Cardiac muscle cell (in vitro differentiated cells and primary cell): ENCODE measurements at places on chromosomes 7 and 10. TPM values are rescaled to one million over a fixed set of nuclear protein-coding genes. Genes with fewer than 3 reads are reported as not detected.
A peak's percentile ranks its signal among the peaks of the same experiment; 100 is the strongest.

- H3K36me3 ChIP-seq: no peaks in the 10 kb centered on the region
- no peak overlapping the region for H3K27ac ChIP-seq
- DNase-seq: no peak
- H3K4me3 ChIP-seq: no peak overlapping the region
Observed at GRCh38 chr7:12747687-12748306, 60.4 kb downstream of the ARL4A start.

The COL17A1 gene
- not detected in 2 replicates for total RNA-seq

GRCh38 chr7:48398191-48398590 is 226.9 kb downstream of the ABCA13 start:
- no peak for DNase-seq
- H3K27ac ChIP-seq: no peak overlapping the region
- no peaks in the 10 kb centered on the region for H3K36me3 ChIP-seq
- H3K27me3 ChIP-seq: no peaks in the 10 kb centered on the region
- H3K4me3 ChIP-seq: no peak overlapping the region
- no peaks in the 10 kb centered on the region for H3K4me1 ChIP-seq

The PRF1 gene
- total RNA-seq: 0.07 TPM in 1 of 2 replicates, not detected in the other

- H3K27ac ChIP-seq: no peak overlapping the region
- no peaks in the 10 kb centered on the region for H3K36me3 ChIP-seq
- H3K4me1 ChIP-seq: peaks cover 21% of the 10 kb centered on the region
- DNase-seq: peak; percentile 44
- H3K27me3 ChIP-seq: no peaks in the 10 kb centered on the region
Observed at GRCh38 chr10:4307910-4308309, 518.1 kb upstream of the AKR1E2 start.

GRCh38 chr10:80893256-80893655 is 355.6 kb downstream of the SH2D4B start:
- peaks cover 3% of the 10 kb centered on the region for H3K27me3 ChIP-seq
- no peaks in the 10 kb centered on the region for H3K36me3 ChIP-seq
- DNase-seq: no peak
- no peak overlapping the region for H3K4me3 ChIP-seq

- H3K4me3 ChIP-seq: no peak overlapping the region
- H3K27me3 ChIP-seq: no peaks in the 10 kb centered on the region
- no peak overlapping the region for H3K27ac ChIP-seq
- no peaks in the 10 kb centered on the region for H3K4me1 ChIP-seq
Observed at GRCh38 chr10:84762754-84763394, 434.5 kb downstream of the CCSER2 start.

The ATG9B gene
- 7.1 and 8.4 TPM in 2 replicates for total RNA-seq

GRCh38 chr10:17831896-17832295 is 22.7 kb downstream of the MRC1 start:
- H3K4me3 ChIP-seq: no peak overlapping the region
- peaks cover 15% of the 10 kb centered on the region for H3K4me1 ChIP-seq
- H3K27me3 ChIP-seq: no peaks in the 10 kb centered on the region
- no peak overlapping the region for H3K27ac ChIP-seq
- no peak for DNase-seq

The PBLD gene
- total RNA-seq: 4.5 and 4.6 TPM in 2 replicates

The CCDC126 gene
- total RNA-seq: 3.9 and 7.6 TPM in 2 replicates

The SPAM1 gene
- not detected in 2 replicates for total RNA-seq

- H3K4me3 ChIP-seq: no peak overlapping the region
- H3K27ac ChIP-seq: no peak overlapping the region
- H3K4me1 ChIP-seq: no peaks in the 10 kb centered on the region
- DNase-seq: no peak
- no peaks in the 10 kb centered on the region for H3K36me3 ChIP-seq
- peaks cover 32% of the 10 kb centered on the region for H3K27me3 ChIP-seq
Observed at GRCh38 chr10:79984851-79985250, 35.9 kb upstream of the SFTPD start.

The MRLN gene
- not detected in 2 replicates for total RNA-seq

The ANKRD30A gene
- not detected in 2 replicates for total RNA-seq

- no peak overlapping the region for H3K4me3 ChIP-seq
- H3K27me3 ChIP-seq: no peaks in the 10 kb centered on the region
- H3K36me3 ChIP-seq: no peaks in the 10 kb centered on the region
- H3K4me1 ChIP-seq: no peaks in the 10 kb centered on the region
Observed at GRCh38 chr7:37047260-37047659, 323.0 kb upstream of the AOAH start.

The THNSL1 gene
- total RNA-seq: 3.9 and 4.5 TPM in 2 replicates

- no peak overlapping the region for H3K27ac ChIP-seq
- no peaks in the 10 kb centered on the region for H3K27me3 ChIP-seq
- H3K4me1 ChIP-seq: no peaks in the 10 kb centered on the region
Observed at GRCh38 chr10:7626283-7626682, 40.5 kb downstream of the ITIH5 start.

- peaks cover 14% of the 10 kb centered on the region for H3K4me1 ChIP-seq
- peak overlapping the region; percentile 34 for H3K27ac ChIP-seq
- DNase-seq: no peak
- H3K27me3 ChIP-seq: no peaks in the 10 kb centered on the region
Observed at GRCh38 chr10:6119423-6119822, 30.6 kb downstream of the RBM17 start.

- H3K27ac ChIP-seq: no peak overlapping the region
- H3K36me3 ChIP-seq: no peaks in the 10 kb centered on the region
- DNase-seq: no peak
- no peaks in the 10 kb centered on the region for H3K27me3 ChIP-seq
Observed at GRCh38 chr7:3998060-3998459, 684.0 kb upstream of the FOXK1 start.

The AGR3 gene
- not detected in 2 replicates for total RNA-seq

DNA sequence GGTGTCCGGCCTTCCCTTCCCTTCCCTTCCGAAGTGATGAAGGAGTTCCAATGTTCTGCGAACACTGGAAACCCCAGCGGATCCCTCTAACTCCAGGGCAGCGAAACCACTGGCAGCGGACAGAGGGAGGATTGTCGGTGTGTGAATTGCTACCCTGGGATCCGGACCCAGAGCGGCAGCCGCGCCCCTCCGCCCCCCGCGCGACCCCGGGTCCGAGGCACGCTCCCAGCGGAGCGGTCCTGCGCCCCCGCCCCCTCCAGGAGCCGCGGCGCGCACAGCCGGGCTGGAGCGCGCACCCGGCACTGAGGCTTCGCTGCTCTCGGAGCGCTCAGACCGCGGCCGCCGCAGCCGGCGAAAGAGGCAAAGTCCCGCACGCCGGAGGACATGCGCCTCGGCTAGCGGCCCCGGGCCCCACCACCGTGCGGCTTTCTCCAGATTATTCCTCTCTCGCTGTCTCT is at the start of gene PTPRZ1:
TSS of gene PTPRZ1 (plus strand) at position 331 of the 458 bp plus-strand sequence. CDS start 339 bp downstream, outside the sequence.
- H3K4me1 ChIP-seq: no peaks in the 10 kb centered on the region
- no peak within 1 kb of the TSS for H3K27ac ChIP-seq
- peak within 1 kb of the TSS; percentile 69 for H3K4me3 ChIP-seq
- peaks cover 53% of the 10 kb centered on the region for H3K27me3 ChIP-seq

- H3K27me3 ChIP-seq: no peaks in the 10 kb centered on the region
- DNase-seq: no peak
- no peaks in the 10 kb centered on the region for H3K36me3 ChIP-seq
- peaks cover 9% of the 10 kb centered on the region for H3K4me1 ChIP-seq
- H3K4me3 ChIP-seq: no peak overlapping the region
- H3K27ac ChIP-seq: no peak overlapping the region
Observed at GRCh38 chr7:36787933-36788378, 63.7 kb upstream of the AOAH start.

DNA sequence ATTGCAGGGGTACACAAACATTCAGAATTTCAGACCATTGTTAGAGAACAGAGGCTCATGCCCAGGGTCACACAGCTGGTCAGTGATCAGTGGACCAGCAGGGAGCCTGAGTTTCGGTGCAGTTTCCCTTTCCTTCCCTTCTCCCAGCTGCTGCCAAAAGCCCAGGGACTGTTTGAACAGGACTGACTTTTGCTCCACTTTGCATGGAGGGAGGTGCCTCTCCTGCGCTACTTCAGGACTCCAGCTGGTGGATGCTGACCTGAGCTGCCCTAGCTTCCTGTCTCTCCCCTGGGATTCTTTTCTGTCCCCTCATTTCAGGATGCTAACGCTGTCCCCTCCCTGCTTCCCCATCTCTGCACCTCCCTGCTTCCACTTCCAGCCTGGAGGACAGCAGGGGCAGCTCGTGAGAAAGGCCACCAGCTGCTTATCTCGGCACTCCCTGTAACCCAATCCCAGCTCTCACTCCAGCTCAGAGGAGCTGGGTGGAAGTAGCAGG is 14.5 kb downstream of the SH2D4B start:
- H3K36me3 ChIP-seq: no peaks in the 10 kb centered on the region
- no peaks in the 10 kb centered on the region for H3K27me3 ChIP-seq
- H3K4me1 ChIP-seq: no peaks in the 10 kb centered on the region
- DNase-seq: peak; percentile 6

The OPALIN gene
- not detected in 2 replicates for total RNA-seq

DNA sequence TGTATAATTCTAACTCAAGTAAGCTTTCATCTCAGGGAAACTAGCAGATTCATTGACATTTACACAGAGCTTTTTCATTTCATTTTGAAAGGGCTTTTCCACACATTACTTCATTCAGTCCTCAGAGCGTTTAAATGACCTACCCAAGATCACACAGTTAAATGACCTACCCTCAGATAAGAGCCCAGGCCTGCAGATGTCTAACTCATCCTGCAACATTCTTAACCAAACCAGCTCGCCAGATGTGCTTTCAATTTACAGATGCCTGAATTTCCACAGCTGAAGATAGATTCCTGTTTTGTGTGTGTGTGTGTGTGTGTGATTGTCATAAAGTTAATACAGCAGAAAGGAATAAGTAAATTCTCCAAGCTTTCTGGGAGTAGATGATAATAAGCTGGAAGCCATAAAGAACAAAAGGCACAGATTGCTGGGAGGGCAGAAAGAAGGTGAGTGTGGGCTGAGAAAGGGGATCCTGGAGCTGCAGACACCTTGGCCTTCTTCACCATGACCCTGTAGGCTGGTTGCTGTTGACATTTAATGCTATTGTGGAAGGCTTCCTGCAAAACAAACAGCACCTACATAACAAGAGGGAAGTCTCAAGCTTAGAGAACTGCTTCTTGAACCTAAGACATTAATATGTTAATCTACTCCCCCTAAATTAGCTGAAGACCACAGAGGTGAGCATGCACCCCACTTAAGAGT is 489.7 kb upstream of the CELF2 start:
- DNase-seq: no peak
- H3K36me3 ChIP-seq: no peaks in the 10 kb centered on the region
- H3K27ac ChIP-seq: no peak overlapping the region
- no peak overlapping the region for H3K4me3 ChIP-seq
- no peaks in the 10 kb centered on the region for H3K4me1 ChIP-seq

GRCh38 chr10:116877391-116877790 is 28.1 kb downstream of the ENO4 start:
- no peak for DNase-seq
- H3K36me3 ChIP-seq: no peaks in the 10 kb centered on the region
- H3K27ac ChIP-seq: no peak overlapping the region
- no peaks in the 10 kb centered on the region for H3K27me3 ChIP-seq

- H3K27ac ChIP-seq: no peak overlapping the region
- DNase-seq: no peak
- peaks cover 10% of the 10 kb centered on the region for H3K27me3 ChIP-seq
- H3K4me3 ChIP-seq: no peak overlapping the region
- H3K4me1 ChIP-seq: no peaks in the 10 kb centered on the region
Observed at GRCh38 chr7:22550514-22551030, 50.6 kb upstream of the STEAP1B start.

GRCh38 chr7:18667466-18667865 is 171.9 kb downstream of the HDAC9 start:
- no peaks in the 10 kb centered on the region for H3K4me1 ChIP-seq
- no peak overlapping the region for H3K4me3 ChIP-seq
- peak; percentile 86 for DNase-seq
- peaks cover 12% of the 10 kb centered on the region for H3K36me3 ChIP-seq
- no peaks in the 10 kb centered on the region for H3K27me3 ChIP-seq

DNA sequence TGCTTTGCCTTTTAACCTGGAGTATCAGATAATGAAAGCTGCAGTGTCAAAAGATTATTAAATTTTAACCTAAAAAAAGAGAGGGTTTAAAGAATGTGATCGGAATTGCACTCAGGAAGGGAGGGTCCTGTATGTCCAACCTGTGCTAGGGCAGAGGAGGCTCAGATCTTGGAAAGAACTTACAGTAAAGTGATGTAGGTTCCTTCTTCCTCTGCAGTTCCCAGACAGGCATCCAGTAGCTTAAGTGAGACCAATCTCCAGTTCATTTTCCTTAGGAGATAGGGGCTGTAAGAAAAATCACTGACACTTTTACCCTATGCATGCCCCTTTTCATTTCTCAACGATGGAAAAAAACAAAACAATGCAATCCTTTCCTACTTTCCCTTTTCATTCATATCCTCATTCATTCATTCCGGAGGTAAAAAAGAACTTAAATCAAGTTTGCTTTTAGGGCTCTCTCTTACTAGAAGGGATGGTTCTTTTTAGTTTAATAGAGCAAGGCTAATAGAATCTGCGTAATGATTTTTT is 28.3 kb downstream of the EXOC6 start:
- H3K4me3 ChIP-seq: no peak overlapping the region
- no peaks in the 10 kb centered on the region for H3K36me3 ChIP-seq
- DNase-seq: no peak
- H3K4me1 ChIP-seq: no peaks in the 10 kb centered on the region
- no peaks in the 10 kb centered on the region for H3K27me3 ChIP-seq
- no peak overlapping the region for H3K27ac ChIP-seq
